ENCODE measurements at places on chromosomes 4 and X. TPM values are rescaled to one million over a fixed set of nuclear protein-coding genes. Genes with fewer than 3 reads are reported as not detected.

The AFF2 gene
- total RNA-seq = under 0.01 TPM

The SCML1 gene
- total RNA-seq = 4.4 TPM

DNA sequence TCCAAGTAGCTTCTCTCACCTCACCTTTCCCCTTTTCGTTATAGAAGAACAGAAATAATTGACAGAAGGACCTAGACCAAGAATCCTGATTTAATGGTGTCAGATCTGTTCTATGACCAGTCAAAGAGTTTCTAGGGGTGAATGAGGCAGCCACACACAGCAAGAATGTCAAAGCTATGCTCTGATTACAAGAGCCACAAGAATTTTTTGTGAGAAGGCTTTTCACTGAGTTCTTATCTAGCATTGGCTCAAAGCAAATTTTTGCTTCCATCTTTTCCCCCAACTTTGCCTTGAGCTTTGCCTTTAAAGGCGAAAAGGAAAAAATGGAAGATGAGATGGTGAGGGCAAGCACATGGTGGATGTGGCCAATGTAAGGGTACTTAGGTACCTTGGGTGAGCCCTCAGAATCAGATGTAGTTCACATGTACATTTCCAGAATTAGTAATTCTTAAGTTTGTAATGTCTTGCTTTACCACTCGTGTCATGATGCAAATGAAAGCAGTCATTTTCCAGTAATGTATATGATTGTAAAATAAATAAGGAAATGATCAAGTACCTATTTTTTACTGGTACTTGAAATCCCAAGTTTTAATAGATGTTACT lies 23.5 kb downstream of the FMR1 start:
- no peak for DNase-seq

DNA sequence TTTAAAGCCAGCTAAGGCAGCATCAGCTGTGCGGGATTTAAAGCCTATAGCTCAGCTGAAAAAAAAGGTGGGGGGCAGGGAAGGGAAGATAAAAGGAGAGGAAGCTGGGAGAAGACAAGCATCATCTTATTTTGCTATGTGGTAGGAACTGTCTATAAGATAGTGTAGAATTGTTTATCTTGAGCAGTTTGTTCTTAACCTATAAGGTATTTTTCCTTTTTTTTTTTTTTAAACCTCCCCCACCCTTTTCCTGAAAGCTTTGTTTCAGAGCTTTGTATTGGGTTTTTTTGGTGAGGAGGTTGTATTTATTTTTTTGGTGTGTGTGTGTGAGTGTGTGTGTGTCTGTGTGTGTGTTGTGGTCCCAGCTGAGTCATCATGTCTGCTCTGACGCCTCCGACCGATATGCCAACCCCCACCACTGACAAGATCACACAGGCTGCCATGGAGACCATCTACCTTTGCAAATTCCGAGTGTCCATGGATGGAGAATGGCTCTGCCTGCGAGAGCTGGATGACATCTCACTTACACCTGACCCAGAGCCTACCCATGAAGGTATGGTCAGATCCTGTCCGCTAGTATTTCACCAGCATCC lies 531 bp downstream of the RUFY3 start:
- DNase-seq = no peak

- DNase-seq = no peak
These were observed 110.2 kb upstream of the ENPEP start for GRCh38 chr4:110365761-110366160.

GRCh38 chr4:144289667-144290428 lies 149.3 kb upstream of the GYPA start:
- no peak for DNase-seq

All from epithelial cell of proximal tubule (primary cell).